NCI-H510A treated with DMSO at 0.1 percent for 48 hours (cell line): ENCODE measurements at places on chromosomes 16 and 17.

DNA sequence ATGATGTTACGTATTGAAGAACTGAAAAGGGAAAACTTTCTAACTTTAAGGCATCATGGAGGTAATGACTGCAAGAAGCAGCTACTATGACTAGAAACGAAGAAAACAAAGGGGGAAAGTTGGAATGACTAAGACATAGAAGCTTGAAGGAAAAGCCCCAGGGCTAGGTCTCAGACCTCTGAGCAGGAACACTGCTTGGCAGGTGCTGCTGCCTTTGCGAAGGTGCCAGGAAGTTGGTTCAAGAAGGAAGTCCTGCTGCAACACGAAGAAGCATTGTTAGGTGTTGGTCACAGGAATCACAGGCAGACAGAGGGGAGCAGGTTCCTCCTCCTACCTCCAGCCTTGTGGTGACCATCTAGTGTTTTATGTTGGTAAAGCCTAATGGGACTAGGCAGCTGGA, 48.1 kb upstream of the HS3ST4 start:
- no peak for DNase-seq

DNA sequence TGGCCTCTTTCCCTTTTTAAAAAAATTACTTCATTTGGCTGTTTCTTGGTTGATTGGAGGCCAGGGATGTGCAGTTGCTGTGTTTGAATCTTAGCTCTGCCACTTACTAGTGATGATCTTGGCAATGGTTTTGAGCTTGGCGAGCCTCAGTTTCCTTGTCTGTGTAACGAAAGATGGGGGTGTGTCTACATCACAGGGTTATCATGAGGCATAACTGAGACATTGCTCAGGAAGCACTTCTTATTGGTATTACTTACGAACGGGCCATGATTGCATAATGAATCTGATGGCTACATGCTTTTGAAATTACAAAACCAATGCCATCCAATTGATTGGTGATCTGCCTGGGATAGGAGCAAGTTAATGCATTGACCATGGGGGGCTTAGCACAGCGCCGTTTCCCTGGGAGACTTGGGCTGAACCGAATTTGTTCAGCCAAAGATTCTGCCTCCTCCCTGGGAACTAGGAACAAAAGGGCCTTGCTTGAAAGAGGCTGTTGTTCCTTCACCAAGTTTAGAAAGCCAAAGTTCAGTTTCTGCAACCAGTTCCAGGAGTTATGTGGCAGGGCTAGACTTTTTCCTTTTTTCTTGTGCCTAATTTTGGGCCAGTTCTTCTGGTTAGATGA, 21.9 kb downstream of the CMIP start:
- DNase-seq, result no peak

- DNase-seq, result no peak
These were observed 19.5 kb upstream of the C16orf78 start for GRCh38 chr16:49354101-49354500.

- DNase-seq, result no peak
These were observed 1.5 kb upstream of the LIMD2 start for GRCh38 chr17:63701456-63701820.

GRCh38 chr16:14131774-14132695, 60.9 kb downstream of the MRTFB start:
- DNase-seq, result no peak

DNA sequence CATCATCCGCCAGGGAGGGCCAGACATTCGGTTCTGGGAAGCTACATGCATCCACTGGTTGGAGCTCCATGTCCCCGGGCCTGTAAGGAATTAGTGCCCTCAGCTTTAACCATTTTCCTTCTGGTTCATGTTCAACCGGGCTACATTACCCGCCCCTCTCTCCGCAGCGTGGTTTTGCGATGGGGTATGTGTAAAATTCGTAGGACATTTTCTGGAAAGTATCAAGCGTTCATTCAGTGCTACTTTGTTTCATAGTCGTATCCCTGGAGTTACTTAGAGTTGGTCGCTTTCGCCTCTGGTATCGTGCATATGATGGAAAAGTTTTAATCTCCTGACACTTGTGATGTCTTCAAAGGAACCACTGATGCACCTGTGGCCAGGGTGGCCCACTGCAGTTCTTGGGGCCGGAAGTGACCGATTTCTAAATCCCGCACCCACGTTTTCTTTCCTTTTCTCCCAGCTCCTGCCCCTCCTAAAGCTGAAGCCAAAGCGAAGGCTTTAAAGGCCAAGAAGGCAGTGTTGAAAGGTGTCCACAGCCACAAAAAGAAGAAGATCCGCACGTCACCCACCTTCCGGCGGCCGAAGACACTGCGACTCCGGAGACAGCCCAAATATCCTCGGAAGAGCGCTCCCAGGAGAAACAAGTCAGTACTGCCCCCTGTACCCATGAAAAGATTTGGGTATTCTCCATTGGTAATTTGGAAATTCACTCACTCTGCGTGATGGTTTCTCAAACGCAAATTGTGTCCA, 637 bp downstream of the RPL23A start:
- DNase-seq, result no peak

DNA sequence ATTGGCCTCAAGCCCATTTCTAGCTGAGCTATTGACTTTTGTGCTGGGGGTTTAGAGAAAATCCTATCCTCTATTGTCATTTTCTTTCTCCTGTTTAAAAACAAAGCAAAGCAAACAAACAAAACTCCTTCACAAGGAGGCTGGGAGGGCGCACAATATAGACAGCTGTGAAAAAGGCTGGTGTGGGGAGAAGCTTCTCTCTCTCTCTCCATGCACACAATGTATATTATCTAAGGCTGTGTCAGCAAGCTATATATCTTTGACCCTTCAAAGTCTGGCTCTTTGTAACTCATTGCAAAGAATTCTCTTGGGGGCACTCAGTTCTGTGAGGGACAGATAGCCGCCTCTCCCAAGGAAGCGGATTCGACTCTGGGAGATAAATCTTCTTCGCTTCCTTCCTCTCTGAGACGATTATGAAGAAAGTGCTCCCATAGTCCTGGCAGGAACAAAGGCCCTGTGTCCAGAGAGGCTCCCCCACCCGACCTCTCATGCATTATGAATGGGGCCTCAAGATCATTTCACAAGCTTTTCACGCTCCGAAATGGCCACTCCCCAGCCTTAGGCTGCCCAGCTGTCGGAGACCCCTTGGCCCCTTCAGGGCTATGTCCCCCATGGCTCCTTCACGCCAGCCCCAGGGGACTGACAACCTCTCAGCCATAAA, 33.2 kb upstream of the MEAK7 start:
- DNase-seq, result no peak

DNA sequence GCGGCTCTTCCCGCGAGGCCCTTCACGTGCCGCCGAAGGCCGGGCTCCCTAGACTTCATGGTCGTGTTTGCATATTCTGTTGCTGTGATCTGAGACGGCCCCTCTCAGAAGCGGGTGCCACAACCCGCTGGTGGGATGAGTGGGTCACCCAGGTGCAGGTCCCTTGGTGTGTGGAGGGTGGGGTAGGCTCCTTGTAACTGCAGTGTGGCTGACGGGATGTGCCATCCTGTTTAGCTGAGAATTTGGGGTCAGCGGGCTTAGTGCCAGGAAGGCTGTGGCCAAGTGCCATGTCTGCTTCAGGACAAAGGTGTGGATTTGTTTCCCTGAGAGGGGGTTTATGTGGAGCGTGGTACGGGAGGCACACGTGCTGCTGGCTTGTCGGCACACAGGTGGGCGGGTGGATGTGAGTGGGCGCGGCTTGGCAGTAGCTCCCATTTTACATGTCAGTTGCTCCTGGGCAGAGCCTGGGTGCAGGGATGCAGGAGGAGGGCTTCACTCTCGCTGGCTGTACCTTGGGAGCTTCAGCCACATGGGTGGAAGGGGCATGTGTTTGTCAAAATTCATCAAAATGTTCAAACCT, 9.2 kb upstream of the WFIKKN1 start:
- no peak for DNase-seq

DNA sequence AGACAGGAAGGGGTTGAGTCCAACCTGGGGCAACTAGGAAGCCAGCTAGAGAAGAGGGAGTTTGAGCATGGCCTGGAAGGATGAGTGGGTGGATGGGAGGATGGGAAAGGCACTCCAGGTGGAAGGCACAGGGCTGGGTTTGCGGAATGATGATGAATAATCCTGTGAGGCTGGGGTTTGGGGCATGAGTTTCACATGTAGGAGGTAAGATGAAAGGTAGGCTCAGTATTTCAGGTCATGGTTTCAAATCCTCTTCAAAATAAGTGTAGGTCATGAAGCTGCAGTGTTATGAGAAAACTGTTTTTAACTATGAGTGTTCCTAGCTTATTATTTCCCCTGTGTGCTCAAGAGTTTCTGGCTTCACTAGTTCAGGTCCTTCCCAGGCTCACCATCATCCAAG, 130.3 kb downstream of the SKAP1 start:
- no peak for DNase-seq

- DNase-seq, result peak; percentile 51
These were observed 28.8 kb downstream of the MPP2 start for GRCh38 chr17:43878260-43879175.

- no peak for DNase-seq
These were observed 4.8 kb upstream of the PPP1R9B start for GRCh38 chr17:50155115-50155819.

DNA sequence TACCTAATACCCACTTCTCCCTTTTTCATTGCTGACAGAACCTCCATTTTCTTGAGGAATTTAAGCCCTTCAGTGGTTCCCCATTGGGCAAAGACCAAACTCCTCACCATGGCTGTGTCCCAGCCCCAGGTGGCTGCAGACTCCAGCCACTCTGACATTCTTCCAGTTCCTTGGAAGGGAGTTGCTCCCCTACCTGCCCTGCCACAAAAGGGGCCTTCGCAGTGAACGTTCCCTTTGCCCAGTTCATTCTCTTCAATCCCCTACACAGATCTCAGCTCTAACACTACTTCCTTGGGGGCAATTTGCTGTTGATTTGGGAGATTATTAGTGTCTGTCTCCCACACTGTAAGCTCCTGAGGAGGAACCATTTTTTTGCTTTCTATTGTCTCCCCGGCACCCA, 3.2 kb upstream of the AKTIP start:
- no peak for DNase-seq

DNA sequence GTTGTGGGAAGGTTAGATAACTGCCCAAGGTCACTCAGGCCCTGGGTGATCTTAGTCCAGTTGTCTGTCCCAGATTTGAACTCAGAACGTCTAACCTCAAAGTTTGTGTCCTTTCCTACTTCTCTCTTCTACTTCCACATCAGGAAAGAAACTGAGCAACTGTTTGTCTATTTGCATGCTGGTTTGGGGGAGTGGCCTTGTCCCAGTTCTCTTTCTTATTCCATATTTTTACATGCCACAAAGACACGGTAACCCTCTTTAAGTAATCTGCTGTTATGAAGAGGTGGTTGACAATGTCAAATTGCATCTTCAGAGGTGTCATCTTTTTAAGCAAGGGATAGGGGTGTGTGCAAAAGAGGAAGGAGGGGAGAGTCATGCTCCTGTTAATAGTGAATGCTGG, 432.5 kb downstream of the HS3ST3B1 start:
- DNase-seq, result no peak

DNA sequence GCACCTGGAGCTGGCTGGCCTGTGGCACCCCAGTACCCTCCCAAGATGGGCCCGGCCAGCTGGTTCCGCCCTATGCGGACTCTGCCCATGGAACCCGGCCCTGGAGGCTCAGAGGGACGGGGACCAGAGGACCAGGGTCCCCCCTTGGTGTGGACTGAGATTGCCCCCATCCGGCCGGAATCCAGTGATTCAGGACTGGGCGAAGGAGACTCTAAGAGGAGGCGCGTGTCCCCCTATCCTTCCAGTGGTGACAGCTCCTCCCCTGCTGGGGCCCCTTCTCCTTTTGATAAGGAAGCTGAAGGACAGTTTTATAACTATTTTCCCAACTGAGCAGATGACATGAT, 12.0 kb downstream of the TBX21 start:
- no peak for DNase-seq

DNA sequence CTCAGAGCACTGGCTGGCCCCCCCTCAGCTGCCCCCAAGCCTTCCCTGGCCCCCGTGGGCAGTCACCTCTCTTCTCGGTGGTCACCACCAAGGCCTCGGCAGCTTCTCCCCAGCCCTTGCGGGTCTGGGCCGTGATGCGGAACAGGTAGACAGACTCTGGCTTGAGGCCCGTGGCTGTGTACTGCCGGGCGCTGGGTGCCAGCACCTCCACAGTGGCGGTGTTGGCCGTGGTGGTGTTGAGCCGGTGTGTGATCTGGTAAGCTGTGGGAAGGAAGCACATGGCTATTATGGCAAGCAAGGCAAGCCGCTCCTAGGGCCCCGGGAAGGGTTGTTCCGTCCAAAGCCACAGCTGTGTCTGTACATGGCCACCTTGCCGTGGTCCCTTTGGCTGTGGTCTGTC, 78.4 kb upstream of the CDC42EP4 start:
- no peak for DNase-seq

GRCh38 chr17:27630607-27631410, at the start of gene LGALS9:
Gene LGALS9 (plus strand): TSS chr17:27631188. CDS start chr17:27631266, 78 bp downstream.
- no peak for DNase-seq

- DNase-seq, result no peak
These were observed 4.6 kb downstream of the ANKRD13B start for GRCh38 chr17:29597361-29598172.

DNA sequence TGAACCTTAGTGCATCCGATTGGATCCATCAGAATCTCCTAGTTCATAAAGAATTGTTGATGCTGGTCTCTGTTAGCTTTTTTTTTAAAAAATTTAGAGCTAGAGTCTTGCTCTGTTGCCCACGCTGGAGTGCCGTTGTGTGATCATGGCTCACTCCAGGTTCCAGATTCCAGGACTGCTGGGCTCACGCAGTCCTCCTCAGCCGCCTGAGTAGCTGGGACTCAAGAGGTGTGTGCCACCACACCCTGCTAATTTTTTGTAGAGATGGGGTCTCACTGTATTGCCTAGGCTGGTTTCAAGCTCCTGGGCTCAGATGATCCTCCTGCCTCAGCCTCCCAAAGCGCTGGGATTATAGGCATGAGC, 8.0 kb downstream of the TCF25 start:
- no peak for DNase-seq

DNA sequence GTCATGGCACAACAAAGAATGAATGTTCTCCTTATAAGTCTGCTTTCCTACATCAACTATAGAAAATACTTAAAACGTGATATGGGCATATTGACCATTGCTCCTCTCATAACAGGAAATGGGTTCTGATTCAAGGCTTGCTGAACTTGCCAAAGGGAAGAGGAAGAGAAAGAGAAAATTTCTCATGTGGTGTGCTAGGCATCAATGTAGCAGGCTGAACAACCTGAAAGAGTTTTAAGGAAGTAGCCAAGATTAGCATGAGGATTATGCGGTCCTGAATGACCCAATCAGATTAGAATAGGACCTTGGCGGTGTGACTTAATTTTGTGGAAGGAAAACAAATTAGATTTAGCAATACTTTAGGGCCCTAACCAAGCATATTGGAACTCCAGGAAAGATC, 617.7 kb upstream of the CDH11 start:
- DNase-seq, result no peak

DNA sequence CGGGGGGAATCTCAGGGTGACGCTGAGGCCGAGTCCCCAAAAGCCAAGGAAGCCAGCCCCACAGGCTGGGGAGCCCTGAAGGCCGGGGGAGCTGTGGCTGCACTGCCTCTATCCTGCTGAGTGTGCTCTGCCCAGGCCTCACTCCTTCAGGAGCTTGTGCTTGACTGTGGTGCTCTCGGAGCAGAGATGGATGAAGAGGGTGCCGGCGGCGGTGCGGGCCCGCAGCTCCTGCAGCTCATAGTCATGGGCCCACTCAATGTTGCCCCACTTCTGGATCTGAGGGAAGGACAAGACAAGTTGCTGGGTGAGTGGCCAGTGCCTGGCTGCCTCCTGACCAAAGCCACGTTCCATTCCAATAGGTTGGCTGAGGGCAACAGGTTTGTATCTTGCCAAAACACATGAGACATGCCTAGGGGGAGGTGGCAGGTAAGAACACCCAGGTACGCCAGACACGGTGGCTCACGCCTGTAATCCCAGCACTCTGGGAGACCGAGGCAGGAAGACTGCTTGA, 20.5 kb downstream of the ATPAF2 start:
- DNase-seq, result no peak
